Stimulated activated CD8-positive, alpha-beta memory T cell treated with anti-CD3 and anti-CD28 coated beads, Interleukin-15, amount 100 ng/mL, for 24 hours (primary cell): ENCODE measurements at places on chromosomes 1 and 21.

DNA sequence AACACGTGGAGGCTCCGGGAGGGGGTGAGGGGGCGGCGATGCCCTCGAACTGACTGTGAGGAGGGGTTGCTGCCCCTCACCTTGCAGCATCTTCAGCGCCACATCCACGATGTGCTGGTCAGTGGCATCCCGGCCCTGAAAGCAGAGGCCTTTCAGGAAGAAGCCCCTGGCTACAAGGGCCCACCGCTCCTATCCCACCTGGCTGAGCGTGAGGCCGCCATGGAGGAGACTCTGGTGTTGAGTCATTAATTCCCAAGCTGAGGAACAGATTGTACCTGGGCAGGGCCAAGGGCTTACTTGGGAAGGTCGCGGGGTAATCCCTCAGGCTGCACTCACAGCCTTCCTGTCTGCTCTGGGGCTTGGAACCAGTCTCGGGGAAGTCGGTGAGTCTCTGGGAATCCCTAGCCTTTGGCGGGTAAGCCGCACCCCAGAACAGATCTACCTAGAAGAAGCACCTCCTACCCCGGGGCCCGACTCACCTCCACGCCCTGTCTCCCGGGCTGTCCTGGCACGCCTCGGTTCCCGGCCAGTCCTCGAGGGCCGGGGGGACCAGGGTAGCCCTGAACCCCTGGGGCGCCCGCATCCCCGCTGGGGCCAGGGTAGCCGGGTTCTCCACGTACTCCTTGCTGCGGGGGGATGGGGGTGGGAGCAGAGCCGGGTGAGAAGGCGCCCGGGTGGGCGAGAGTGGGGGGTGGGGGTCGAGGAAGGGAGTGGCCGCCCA, 13.9 kb downstream of the COL9A2 start:
- DNase-seq = no peak

DNA sequence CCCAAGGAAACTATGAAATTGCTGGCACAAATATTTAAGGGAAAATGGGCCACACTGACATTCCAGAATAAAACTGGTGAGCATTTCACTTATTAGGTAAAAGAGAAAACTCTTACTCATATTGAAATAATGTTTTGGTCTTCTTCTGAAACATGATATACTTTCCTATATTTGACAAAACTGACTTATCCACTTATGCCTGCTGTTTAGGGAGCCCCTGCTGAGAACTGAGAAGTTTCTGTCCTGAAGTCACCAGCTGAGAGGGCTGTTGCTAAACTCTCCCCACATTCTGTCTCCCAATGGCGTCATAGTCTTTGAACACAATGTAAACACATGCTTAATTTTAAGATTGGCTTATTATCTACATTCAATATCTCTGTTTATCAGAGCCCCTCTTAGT, 46.8 kb upstream of the ZC3H11B start:
- DNase-seq = no peak

- DNase-seq = no peak
These were observed 40.1 kb downstream of the ACTL8 start for GRCh38 chr1:17795081-17795809.

- DNase-seq = no peak
These were observed 390.0 kb downstream of the DISC1 start for GRCh38 chr1:232016616-232017015.

- no peak for DNase-seq
These were observed 256.6 kb downstream of the ST6GALNAC3 start for GRCh38 chr1:76330991-76331603.

GRCh38 chr1:196385109-196385508, 223.1 kb downstream of the KCNT2 start:
- DNase-seq = no peak

- DNase-seq = no peak
These were observed 297.2 kb downstream of the AJAP1 start for GRCh38 chr1:4951601-4952000.

GRCh38 chr1:93598396-93598795, 83.2 kb downstream of the BCAR3 start:
- no peak for DNase-seq

DNA sequence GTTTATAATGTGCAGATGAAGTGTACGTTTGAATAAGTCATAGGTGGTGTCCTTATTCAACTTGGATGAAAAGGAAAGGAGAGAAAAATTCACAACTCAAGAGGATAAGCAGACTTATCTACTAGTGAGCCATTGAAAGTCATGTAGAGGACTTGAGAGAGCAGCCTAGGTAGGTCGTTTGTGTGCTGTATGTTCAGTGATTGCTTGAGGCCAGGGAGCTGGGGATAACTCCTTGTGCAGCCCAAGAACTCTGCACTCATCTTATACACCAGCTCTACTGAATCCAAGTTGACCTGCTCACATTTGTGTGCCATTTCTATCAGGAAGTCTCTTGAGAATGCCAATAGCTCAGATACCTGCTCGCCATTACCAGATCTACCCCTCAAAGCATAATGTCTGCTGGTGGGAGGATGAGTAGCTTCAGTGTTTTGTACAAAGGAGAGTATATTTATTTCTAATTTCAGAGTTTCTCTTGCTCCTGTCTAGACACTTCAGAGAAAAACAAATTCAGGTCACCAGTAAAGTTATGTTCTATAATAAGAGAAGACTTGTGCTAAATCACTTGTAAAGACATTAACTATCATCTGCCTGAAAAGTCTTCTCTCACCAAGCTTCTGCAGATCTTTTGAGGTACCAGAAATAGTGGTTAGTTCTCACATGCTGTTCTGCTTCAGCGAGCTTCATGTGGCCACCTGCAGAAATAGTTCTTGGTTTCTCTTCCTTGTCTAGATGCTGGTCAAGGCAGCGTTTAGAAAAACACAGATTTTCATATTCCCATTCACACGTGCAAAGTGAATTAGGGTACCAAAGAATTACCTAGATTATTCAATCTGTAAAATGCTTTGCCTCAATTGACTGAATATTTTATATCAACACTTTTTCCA, 10.8 kb downstream of the S1PR1 start:
- no peak for DNase-seq

DNA sequence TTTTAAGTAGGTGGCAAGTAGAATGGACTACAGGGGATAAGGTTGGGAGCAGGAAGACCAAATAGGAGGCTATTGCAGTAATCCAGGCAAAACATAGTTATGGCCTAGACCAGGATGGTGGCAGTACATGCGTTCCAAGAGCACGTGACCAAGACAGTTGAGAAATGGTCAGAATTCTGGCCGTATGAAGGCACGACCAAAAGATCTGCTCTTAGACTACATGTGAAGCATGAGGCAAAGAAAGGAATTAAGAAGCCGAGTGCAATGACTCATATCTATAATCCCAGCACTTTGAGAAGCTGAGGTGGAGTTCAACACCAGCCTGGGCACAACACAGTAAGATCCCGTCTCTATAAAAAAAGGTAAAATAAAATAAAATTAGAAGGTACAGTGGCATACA, 71.3 kb downstream of the LUZP1 start:
- no peak for DNase-seq

- no peak for DNase-seq
These were observed 45.1 kb downstream of the WNT9A start for GRCh38 chr1:227902641-227902990.

DNA sequence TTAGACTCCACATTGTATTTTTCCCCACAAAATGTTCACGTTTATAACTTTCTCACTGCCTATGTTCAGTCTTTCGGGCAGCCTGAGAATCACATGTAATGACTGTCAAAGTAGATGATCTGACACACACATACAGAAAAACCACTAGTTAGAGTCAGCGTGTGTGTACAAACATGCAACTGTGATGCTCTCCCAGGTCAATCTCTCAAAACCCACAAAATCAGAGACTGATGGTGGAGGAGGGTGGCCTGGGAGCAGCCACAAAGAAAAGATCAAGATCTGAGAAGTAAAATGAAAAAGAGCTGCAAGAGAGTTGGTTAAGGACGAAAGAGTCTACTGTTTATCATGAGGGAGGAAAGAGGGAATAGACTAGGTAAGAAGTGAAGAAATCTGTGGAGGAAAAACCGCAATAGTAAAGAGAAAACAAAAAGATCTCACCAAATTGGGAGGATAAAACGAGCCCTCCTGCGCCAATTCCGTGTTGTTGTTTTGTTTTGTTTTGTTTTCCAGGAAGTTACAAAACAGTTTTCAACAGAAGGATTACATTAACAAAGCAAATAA, 2.3 kb downstream of the EGLN1 start:
- DNase-seq = no peak

GRCh38 chr21:26834181-26834905, 10.9 kb downstream of the ADAMTS1 start:
- no peak for DNase-seq

DNA sequence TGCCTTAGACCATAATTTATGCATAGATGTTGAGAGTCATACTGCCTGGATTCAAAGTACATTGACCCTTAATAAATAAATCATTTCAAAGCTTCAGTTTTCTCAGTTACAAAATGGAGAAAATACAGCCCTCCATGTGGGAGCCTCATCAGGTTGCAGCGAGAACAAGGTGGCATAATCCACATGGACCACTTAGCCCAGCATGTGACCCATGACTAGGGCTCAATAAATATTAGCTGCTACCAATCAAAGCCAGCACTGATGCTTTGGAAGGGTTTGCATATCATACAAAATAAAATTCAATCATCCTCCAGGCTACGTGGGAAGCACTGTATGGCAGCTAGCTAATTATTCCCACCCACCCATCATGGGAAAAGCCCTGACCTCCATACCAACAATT, 33.5 kb upstream of the RGS7 start:
- no peak for DNase-seq

DNA sequence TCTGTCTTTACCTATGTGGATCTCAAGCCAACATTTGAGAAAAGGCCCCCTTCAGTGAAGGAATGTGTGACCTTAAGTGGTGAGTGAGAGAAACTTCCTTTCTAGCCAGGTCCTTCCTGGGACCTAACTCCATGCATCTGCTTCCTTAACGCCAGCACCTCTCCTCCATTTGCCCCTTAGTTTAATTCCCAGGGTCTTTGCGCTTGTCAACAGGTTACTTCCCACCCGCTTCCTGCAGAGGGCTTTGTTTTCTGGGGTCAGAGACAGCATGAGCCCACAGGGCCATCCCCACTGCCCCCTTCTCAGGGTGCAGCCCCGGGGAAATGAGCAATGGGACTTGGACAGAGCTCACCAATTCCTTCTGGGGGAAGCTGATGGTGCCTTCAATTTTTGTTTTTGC, 54.8 kb downstream of the EVA1C start:
- DNase-seq = no peak

DNA sequence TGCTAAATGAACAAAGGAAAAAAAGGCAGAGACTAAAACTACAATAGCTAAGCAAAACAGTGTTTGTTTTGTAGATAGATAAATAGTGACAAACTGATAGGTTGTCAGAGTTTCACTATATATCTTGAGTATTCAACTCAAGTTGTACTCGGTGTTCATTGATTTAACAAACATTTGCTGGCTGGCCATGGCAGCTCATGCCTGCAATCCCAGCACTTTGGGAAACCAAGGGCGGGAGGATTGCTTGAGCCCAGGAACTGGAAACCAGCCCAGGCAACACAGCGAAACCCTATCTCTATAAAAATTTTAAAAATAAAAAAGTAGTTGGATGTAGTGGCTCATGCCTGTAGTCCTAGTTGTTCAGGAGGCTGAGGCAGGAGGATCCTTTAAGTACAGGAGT, 17.3 kb downstream of the C1orf185 start:
- DNase-seq = no peak

- no peak for DNase-seq
These were observed 71.6 kb upstream of the SELENON start for GRCh38 chr1:25728301-25728935.

GRCh38 chr21:40416572-40416971, 430.4 kb downstream of the DSCAM start:
- no peak for DNase-seq

- no peak for DNase-seq
These were observed 12.3 kb downstream of the IKBKE start for GRCh38 chr1:206482611-206483010.

- no peak for DNase-seq
These were observed 114.1 kb downstream of the LHX4 start for GRCh38 chr1:180343921-180344769.

- no peak for DNase-seq
These were observed 4.9 kb upstream of the B4GALT3 start for GRCh38 chr1:161182214-161182613.

GRCh38 chr1:152479792-152480595, 30.6 kb upstream of the LCE5A start:
- peak; percentile 42 for DNase-seq

- no peak for DNase-seq
These were observed 32.5 kb upstream of the SSX2IP start for GRCh38 chr1:84722794-84723193.

DNA sequence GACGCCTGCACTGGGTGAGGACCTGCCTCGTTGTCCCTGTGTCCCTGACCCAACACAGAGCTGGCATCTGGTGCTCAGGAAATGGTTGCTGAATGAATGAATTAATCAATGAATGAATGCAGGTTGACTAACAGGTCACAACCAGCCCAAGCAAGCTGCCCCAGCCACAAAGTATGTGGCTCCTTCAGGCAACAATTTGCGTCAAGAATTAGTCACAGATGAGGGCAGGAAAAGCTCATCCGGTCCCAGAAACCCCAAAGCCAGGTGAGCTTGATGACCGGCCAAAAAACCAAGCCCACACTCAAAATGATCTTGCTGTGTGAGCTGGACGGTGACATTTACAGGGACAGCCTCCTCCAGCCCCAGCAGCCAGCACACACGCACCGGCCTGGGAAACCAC, 40.6 kb upstream of the GPR153 start:
- DNase-seq = no peak
